ENCODE measurements at places on chromosomes 16 and 17.

DNA sequence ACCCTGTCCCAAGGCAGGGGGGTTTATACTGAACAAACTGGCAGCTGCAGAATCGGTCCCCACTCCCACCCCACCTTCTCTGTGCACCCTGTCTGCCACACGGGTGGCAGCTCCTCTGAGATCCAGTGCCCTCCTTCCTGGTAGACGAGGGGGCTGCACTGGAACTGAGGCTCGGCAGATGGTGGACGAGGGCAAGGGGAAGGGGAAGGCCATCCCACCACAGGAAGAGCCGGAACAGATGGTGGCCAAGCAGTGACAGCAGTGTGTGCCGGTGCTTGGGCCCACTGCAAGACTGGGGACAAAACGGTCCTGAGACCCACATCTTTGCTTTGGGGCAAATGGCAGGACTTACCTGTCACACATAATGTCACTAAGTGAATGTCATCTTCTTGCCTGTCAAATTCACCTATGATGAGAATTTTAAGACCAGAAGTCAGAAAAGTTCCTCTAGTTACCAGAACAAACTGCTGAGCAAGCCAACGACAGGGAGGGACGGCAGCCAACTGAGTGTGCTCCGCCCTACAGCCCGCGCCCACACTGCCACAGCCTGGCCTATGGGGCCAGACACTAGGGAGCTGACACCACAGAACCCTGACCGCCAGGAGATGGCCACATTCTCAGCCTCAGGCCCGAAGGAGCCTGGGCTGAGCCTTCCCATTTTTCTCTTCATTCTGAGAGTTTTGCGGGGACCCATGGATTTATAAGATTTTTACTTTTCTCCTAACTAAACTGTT, 14.4 kb downstream of the NTAN1 start:
- no peak for DNase-seq

DNA sequence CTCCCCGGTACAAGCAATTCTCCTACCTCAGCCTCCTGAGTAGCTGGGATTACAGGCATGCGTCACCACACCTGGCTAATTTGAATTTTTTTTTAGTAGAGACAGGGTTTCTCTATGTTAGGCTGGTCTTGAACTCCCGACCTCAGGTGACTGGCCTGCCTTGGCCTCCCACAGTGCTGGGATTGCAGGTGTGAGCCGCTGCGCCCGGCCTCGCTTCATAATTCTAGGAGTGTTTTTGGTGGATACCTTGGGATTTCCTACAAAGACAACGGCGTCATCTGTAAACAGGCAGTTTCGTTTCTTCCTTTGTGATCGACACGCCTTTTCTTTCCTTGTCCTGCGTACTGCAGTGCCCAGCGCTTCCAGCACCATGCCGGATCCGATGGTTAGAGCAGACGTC, 60.9 kb upstream of the GNG13 start:
- DNase-seq, result no peak

DNA sequence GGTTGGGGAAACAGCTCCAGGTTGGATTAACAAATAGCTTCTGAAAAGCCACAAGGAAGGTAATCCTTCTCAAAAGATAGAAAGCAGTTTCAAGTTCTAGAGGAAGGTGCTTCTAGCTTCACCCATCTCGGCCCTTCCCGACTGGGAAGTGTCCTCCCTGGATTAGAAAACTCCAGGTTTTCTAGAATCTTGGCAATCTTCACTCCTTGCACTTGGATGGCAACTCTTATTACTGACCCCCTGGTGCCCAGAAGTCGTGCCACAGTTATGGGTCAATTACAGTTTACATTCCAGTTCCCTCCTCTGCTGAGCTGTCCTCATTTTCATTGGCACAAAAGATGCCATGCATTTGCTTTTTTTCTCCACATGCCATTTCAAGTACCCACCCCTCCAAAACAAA, 65.6 kb downstream of the SMG6 start:
- DNase-seq, result no peak

DNA sequence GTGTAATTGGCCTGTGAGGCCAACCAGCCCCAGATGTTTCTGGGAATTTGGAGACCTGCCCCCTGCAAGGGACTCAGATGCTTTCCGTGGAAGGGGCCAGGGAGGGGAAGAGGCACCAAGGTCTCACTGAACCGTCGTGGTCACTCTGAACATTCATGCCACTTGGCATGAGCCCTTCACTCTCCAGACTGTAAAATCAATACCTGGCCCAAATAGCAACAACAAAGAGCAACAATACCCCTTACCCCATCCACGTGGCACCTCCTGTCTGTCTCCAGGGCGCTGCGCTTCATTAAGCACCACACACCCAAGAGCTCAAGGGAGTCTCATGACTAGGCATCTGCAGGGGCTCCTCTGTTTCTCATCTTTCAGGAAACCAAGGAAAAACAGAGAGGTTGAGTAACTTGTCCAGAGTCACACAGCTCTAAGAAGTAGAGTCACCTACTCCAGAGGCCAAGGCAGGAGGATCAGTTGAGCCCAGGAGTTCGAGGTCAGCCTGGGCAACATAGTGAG, 52.8 kb downstream of the SOCS1 start:
- DNase-seq, result no peak

- DNase-seq, result no peak
Observed at GRCh38 chr17:21262259-21262993, 9.2 kb upstream of the NATD1 start.

DNA sequence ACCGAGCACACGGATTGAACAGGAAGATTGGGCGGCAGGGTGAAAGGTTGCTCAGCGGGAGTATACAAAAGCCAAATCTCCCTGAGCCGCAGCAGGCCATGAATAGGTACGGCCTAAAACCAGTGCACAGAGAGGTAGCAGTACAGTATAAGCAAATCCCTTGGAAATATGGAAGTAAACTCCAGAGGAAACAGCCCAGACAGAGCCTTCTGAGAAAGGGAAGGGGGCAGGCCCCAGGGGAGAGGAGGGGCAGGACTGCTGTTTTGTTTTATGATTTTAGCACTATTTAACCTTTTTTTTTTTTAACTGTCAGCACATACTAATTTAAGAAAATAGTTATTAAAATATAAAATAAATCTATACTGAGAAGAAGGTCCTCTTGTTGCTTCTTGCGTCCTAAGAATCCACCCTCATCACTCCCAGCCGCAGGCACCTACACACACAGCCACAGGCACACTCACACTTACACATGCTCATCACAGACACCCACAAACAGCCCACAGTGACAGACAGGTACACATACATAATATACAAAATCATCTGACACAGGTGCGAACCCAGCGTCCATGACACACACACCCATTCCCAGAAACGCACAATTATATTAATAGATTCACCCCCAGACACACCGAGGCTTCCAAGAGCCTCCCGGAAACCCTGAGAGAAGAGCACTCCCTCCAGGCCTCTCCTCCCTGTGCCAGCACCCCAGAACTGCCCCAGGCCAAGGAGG, 12.8 kb downstream of the PLXDC1 start:
- peak; percentile 38 for DNase-seq

- peak; percentile 91 for DNase-seq
Observed at GRCh38 chr17:69269131-69269998, 40.7 kb upstream of the ABCA10 start.

DNA sequence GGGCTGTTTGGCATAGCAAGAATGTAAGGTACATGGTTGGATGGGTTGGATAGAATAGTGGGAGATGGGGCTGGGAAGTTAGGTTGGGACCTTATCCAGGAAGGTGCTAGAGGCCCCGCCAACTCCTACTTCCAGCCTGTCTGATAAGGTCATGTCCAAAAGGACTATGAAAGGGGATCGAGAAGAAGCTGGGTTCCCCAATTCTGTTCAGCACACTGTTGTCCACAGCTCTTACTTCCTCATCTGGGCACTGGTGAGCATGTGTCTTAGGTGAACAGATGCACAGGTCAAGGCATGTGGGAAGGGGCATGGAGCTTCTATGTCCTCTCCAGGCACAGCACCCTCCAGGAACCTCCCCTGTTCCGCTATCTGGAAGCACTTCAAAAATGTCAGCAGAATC, 5.6 kb upstream of the ULK2 start:
- no peak for DNase-seq

GRCh38 chr16:51312363-51313150, 161.5 kb upstream of the SALL1 start:
- no peak for DNase-seq

GRCh38 chr17:36682773-36683172, 81.4 kb downstream of the MRM1 start:
- no peak for DNase-seq

GRCh38 chr16:67845291-67846062, 1.3 kb upstream of the NUTF2 start:
- no peak for DNase-seq

DNA sequence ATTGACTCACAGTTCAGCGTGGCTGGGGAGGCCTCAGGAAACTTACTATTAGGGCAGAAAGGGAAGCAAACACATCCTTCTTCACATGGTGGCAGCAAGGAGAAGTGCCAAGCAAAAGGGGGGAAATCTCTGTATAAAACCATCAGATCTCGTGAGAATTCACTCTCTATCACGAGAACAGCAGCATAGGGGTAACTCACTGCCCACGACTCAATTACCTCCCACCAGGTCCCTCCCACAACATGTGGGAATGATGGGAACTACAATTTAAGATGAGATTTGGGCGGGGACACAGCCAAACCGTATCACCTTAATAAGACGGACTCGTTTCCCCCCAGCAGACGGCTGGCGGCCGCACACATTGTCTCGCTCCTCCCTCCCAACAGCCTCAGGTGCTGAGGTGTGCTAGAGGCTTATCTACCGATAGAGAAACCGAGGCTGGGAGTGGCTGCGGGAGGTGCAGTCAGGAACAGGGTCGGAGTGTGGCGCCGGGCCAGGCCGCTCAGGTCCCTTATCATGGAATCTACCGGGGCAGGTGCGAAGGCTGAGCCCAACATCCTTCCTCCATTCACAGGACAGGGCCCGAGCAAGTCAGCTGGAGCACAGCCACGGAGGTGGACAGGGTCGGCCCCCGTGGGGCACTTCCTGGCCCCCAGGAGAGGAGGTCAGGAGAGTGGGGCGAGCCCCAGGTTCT, 4.9 kb upstream of the ZG16B start:
- DNase-seq, result no peak

GRCh38 chr16:20023190-20023589, 50.5 kb downstream of the GPR139 start:
- no peak for DNase-seq

DNA sequence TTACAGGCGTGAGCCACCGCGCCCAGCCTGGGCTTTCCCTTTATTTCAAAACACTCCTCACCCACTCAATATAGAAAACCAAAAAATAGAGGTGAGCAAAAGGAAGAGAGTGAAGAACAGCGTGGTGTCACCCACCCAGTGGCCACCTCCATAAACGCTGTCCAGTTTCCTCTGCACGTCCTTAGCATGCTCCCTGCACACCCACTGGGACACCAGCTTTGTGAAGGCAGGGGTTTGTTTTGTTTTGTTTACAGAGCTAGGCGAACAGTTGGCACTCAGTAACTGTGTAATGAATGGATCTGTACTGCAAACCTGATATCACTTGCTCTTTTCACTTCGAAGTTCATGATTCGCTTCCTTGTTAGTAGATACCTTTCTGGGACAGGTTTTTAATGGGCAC, 73.0 kb downstream of the PRKCB start:
- no peak for DNase-seq

GRCh38 chr16:952321-952720, 18.5 kb downstream of the LMF1 start:
- DNase-seq, result no peak

DNA sequence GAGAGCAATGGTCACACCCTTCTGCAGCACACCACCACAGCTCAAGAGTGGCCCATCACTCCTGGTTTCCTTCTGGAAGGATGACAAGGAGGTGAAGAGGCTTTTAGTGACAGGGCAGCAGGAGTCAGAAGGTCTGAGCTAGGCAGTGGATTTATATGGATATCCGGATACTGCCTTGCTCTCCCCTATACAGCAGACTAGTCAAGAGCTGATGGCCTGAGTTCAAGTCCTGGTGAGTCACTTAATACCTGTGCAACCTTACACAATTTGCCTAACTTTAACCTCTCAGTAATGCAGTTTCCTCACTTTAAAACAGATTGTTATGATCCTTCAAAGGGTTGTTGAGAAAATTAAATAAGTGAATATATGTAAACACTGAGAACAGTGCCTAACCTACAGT, 22.9 kb downstream of the MYO18A start:
- no peak for DNase-seq

GRCh38 chr16:68596266-68596665, 48.8 kb upstream of the CDH3 start:
- no peak for DNase-seq

DNA sequence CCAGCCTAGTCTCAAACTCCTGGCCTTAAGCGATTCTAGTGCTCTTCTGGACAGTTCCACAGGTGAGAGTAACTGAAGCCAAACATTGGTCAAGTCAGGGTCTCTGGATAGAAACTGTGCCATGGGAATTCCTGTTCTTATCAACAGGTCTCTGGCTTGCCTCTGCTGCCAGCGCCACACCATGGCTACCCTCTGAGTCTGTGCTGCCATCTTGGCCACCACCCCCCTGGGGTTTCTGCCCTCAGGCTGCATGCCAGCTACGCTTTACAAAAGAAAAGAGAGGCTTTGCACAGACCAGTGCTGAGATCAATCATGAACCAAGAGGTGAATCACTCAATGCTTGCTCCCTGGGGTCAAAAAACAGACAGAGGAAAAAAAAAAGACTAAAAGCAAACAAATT, 24.4 kb upstream of the CREBBP start:
- no peak for DNase-seq

DNA sequence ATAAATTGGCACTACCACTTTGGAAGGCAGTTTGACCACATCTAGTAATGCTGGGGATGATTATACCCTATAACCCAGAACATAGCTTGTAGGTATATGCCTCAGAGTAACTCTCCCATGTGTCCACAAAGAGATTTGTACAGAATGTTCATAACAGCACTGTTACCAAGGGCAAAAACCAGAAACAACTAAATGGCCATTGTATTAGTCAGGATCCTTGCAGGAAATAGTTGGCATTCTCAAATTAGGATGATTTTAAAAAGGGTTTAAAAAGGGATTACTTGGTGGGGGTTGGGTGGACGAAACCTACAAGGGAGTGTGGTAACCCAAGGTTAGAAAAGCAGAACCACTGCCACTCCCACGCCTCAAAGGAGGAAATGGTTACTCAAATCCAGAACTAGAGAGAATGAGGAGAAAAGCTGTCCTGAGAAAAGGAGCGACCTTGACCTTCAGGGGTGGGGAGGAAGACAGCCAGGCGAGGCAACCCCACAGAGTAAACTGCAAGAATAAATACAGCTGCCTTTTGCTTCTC, 2.1 kb downstream of the CPPED1 start:
- DNase-seq, result peak; percentile 77
